ENCODE measurements at places on chromosomes 12 and 14.

- DNase-seq, result no peak
Observed at GRCh38 chr14:35281341-35281740, 10.8 kb upstream of the PSMA6 start.

DNA sequence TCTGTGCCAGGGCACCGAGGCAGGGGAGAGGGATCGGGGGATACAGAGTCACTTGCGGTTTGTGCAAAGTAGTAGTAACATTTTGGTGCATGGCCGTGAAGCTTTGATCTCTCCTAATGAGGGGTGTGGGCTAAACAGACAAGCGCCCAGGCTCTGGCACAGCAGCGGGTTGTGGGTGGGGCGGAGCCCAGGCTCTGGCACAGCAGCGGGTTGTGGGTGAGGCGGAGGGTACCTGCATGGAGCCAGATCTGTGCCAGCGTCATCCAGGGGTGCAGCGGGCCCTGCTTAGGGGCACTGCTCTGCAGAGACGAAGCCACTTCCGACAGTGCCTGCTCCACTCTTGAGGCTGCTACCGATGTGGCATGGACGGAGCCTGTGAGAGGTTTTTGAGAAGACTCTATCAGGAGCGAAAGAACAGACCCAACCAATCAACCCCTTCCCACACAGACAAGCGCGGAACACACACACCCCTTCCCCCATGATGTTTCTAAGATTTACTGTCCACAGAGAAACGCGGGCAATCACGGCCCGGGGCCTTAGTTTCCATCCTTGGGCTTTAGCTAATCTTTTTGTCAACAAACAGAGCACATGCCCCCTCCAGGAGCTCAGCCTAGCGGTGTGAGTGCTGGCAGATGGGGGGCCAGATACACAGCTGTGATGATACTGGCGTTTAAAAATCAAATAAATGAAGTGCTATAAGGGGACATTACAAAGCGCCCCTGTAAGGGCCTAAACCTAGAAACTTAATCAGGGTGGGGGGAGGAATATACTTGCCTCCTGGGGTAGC is 196.6 kb downstream of the CALM1 start:
- DNase-seq, result no peak

GRCh38 chr12:130835011-130835410 is 4.0 kb downstream of the STX2 start:
- DNase-seq, result no peak

- DNase-seq, result no peak
Observed at GRCh38 chr14:92570674-92571262, 57.2 kb downstream of the RIN3 start.

GRCh38 chr14:93230539-93230938 is 23.5 kb downstream of the UBR7 start:
- DNase-seq, result no peak

- DNase-seq, result no peak
Observed at GRCh38 chr12:27523305-27523641, 733 bp upstream of the PPFIBP1 start.

DNA sequence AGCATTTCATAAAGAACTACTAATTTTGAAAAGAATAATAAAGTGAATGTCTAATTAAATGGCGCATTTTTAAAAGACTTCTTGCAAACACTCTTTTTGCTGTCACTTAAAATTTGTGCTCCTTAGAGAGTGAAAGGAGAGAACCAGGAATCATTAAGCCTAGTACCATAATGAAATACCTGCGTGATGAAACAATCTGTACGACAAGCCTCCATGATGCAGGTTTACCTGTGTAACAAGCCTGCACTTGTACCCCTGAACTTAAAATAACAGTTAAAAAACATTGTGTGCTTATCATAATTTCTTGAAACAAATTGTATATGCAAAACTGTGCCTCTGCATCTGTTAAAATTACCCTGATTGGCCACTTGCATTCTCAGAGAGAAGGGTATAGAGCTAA is 108.1 kb downstream of the MGAT4C start:
- no peak for DNase-seq

DNA sequence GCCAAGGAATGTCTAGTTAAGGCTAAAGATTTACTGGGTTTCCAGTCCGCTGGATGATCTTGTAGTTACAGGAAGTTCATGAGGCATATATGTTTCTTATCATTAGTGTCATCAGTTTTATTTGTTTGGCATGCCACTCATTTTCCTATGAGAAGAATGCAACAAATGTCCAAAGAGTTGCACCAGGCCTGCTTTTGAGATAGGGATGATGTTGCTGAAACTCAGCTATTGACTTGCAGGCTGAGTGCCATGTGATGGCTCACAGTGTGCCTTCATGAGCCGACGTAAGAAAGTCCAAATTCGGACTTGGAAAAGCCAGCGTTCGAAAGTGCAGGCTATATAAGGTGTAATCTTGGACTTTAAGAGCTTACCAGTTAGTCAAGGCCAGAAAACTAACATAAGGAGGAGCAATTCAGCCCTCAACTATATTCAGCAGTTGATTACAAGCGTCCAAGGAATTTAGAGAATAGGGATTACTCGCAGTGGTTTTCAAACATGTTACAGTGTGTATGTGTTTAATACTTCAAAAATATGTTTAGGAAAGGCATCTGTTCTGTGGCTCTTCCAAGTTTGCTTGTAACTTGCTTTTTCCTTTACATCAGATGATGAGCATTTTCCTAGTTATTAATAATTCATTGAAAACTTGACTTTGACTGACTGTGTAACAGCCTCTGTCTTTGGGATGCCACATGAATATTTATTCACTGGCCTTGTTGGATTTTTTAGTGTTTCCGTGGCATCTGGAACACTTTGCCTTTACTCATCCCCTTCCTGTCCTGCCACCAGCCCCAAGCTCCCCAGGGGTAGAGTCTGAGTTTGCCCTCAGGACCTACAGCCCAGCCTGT is 101.3 kb downstream of the LGMN start:
- DNase-seq, result no peak

DNA sequence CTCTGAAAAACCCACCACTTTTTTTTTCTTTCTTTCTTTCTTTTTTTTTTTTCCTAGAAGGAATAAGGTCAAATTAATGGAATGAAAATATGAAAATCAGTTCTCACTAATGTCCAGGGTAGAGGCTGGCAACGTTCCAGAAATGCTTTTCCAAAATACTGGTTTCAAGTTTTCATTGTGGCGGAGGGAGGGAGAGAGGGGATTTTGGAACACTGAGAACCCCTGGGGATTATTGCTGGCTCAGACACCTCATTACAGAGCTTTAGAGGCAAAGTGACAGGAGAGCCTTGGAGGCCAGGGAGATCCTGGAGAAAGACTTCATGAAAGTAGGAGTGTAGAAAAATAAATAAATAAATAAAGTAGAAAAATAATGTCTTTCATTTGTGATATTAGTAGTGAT is 45.4 kb downstream of the ALX1 start:
- DNase-seq, result no peak

DNA sequence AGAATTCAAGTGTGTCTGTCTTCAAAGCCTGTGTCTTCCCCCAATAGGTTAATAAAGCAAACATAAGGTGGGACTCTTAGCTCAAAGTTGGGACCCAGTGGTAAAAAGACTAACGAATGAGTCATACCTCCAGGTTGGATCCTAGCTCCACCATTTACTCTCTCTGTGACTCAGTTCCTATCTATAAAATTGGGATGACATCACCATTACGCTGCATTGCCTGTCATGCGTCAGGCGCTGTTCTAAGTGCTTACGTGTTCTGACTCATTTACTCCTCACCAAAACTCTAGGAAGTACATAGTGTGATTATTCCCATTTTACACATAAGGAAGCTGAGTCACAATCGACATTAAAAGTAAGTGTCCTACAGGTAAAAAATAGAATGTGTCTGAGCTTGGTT is 915.8 kb downstream of the VRK1 start:
- DNase-seq, result no peak

GRCh38 chr12:98578821-98579220 is 14.7 kb upstream of the SLC25A3 start:
- DNase-seq, result no peak

DNA sequence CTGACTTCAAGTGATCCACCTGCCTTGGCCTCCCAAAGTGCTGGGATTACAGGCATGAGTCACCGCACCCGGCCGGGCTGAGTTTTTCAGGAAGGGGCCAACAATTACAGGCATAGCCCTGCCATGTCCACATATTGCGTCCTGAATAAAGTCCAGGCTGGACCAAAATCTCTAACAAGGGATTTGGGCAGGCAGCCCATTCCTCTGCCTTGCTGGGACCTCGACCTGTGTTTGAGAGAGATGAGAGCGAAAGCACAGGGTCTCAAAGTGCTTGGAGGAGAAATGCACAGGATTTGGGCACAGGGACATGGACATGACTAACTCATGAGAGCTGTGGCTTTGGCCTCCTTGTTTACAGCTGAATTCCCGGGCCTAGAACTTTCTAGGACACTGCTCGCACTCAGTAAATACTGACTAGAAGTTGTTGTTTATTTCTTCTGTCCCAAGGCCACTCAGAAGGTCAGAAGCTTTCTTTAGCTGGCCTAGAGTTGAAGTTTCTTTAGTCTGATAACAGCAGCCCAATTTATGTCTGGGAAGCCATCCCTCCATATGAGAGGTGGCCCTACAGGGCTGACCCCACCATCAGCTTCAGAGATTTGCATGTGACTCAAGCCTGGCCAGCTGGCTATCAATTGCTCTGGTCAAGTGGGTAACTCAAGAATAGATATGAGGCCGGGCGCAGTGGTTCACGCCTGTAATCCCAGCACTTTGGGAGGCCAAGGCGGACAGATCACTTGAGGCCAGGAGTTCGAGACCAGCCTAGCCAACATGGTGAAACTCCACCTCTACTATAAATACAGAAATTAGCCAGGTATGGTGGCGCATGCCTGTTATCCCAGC is 11.7 kb downstream of the CAMKK2 start:
- no peak for DNase-seq

DNA sequence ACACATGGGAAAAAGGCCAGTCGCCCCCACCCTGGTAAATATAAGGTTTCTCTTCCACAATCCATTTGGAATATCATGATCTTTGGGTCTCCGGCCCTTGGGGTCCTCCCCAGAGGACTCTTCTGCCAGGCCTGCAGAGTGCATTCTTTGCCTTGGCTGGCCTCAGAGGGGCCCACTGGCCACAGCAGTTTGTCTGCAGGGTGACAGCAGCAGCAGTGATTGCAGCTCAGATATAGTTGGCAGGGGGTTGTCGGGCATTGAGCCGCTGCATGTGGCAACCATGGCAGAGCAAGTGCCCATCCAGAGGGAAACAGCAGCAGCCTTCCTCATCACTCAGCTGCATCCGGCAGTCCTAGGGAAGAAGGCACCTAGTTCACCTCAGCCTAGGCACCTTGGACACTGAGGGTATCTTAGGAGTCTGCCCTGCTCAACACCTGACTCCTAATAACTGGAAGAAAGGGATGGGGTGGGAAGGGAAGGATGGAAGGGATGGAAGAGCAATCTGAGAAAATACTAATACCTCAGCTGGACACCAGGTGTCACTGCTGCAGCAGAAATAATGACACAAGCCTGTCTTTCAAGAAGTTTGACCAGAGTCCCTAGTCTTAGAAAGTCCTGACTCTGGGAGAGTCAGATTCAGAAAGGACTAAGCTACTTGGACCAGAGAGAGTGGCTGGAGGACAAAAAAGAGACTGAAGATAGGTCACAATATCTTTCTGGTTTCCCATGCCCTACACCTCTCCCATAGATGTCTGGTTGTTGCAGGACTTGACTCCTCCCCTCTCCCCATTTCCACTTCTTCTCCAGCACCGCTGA is 8.9 kb downstream of the AJUBA start:
- peak; percentile 42 for DNase-seq

DNA sequence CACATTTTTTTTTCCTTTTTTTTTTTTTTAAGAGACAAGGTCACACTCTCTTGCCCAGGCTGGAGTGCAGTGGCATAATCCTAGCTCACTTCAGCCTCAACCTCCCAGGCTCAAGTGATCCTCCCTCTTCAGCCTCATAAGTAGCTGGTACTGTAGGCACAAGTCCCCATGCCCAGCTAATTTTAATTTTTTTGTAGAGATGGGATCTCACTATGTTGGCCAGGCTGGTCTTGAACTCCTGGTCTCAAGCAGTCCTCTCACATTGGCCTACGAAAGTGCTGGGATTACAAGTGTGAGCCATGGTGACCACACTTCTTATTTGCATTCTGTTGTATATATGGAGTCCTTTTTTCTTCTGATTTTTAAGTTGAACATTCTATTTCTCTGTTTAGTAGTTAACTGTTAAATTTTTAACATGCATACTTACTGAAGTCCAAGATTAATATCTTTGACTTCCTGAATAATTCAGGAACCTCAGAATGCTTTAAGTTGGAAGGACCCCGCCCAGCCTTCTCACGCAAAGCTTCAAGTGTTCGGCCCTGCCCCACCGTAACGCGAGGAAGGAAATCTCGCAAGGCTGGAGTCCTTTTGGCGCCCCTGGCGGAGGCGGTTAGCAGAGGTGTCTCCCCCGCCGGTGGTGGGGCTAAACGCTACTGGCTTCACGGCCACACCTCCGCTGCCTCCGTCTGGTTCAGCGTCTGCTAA is 21.6 kb downstream of the SPATS2 start:
- DNase-seq, result no peak

GRCh38 chr14:103830511-103831270 is 16.7 kb downstream of the PPP1R13B start:
- no peak for DNase-seq

DNA sequence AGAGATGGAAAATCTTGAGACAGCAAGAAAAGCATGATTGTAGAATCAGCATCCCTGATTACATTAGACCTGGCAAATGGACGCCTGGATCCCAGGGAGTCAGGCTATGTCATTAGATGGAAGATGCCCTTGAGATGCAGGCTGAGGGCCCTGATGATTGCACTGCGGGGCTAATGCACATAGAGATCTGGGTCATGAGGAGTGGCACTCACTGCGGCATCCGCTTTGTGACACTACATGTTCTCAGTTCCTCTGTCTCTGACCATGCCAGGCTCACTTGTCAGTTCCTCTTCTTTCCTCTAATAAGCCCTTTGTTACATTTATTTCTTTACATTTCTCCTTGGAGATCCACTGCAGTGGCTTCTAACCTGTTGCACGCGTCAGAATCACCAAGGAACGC is 70.1 kb upstream of the GPATCH2L start:
- DNase-seq, result no peak

DNA sequence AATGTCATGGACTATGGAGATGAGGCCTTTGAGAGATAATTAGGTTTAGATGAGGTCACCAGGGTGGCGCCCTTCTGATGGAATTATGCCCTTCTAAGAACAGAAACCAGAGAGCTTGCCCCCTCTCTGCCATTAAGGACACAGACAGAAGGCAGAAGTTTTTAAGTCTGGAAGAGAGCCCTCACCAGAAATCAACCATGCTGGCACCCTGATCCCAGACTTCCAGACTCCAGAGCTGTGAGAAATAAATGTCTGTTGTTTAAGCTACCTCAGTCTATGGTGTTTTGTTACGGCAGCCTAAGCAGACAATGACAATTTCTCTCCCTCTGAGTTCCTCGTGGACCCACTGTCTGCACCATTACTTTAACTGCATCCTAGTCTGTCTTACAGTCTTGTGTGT is 382.0 kb downstream of the GXYLT1 start:
- no peak for DNase-seq

GRCh38 chr14:52458721-52459085 is 93.6 kb downstream of the TXNDC16 start:
- DNase-seq, result no peak

GRCh38 chr14:98919434-98919833 is 352.6 kb downstream of the BCL11B start:
- DNase-seq, result no peak

All from DMS 273 treated with DMSO at 0.1 percent for 48 hours (cell line).